Stimulated activated CD4-positive, alpha-beta T cell treated with anti-CD3 and anti-CD28 coated beads, Interleukin-4, amount 100 ng/mL, for 4 hours (primary cell): ENCODE measurements at places on chromosomes 7 and 10.
A peak's percentile ranks its signal among the peaks of the same experiment; 100 is the strongest.

GRCh38 chr10:106652279-106652678 lies 512.2 kb downstream of the SORCS1 start:
- no peak for DNase-seq

GRCh38 chr7:44325201-44325671 lies at the start of gene CAMK2B:
Gene CAMK2B, minus strand, starts transcription at chr7:44325594. Its CDS starts 173 bp downstream, at chr7:44325421.
- DNase-seq = no peak

DNA sequence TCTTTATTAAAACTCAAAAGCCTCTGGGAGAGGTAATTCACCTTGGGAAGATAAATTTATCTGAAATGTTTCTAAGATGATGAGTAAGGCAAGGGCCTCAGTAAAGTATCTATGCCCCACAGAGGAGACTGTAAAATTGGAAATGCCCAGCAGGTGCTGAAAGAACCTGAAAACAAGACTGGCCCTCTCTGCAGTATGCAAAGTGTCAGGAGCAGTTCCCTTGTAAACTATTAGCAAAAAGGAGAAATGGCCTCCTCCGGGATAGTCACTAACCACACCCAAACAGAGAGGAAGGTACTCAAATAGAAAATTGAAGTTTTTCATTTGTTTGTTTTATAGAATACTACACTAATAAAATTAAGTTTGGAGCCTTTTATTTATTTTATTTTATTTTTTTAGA lies 81.2 kb downstream of the FZD1 start:
- DNase-seq = no peak

GRCh38 chr10:130141460-130141859 lies 5.3 kb downstream of the GLRX3 start:
- DNase-seq = no peak

GRCh38 chr10:549391-549790 lies 140.1 kb downstream of the DIP2C start:
- DNase-seq = no peak

DNA sequence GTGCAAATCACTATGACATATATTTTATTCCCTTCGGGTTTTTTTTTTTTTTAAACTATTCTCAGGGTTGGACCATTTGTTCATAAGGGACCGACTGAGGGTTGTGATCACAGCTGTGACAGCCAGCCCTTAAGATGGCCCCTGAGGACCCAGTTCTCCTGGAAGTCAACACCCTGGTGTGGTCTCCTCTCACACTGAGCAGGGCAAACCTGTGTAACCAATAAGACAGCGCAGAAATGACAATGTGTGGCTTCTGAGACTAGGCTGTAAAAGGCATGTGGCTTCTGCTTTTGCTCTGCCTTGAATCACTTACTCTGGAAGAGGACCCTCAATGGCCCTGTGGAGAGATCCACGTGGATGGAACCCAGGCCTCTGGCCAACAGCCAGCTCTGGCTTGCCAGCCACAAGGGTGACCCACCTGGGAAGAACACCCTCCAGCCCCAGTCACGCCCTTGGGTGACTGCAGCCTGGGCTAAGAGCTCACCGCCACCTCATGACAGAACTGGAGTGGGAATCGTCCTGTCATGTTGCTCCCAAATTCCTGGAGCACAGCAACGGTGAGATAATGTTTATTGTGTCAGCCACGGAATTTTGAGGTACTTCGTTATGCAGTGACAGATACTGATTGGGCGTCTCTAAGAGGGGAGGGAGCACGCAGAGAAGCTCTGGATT lies 127.1 kb downstream of the CLEC2L start:
- DNase-seq = no peak

GRCh38 chr10:27072436-27073114 lies 27.7 kb downstream of the ANKRD26 start:
- DNase-seq = no peak

DNA sequence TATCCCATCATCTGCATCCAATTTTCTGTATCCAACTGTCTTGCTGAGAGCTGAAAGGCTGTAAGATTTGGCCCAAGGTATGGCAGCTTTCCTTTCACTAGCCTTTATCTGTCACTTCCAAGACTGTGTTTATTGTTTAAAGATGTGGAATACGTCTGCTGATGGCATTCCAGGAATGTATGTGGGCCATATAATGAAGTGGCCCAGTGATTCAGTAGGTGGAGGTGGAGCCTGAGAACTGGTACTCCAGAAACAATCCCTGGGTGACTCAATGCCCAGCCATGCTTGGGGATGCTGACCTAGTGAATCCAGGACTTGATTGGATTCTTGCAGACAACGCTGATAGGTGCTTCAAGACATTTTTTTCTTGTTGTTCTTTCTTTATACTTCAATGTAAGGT lies 13.5 kb downstream of the NEUROD6 start:
- DNase-seq = no peak

- no peak for DNase-seq
Measured at GRCh38 chr7:44697136-44698045, 51.3 kb upstream of the ZMIZ2 start.

DNA sequence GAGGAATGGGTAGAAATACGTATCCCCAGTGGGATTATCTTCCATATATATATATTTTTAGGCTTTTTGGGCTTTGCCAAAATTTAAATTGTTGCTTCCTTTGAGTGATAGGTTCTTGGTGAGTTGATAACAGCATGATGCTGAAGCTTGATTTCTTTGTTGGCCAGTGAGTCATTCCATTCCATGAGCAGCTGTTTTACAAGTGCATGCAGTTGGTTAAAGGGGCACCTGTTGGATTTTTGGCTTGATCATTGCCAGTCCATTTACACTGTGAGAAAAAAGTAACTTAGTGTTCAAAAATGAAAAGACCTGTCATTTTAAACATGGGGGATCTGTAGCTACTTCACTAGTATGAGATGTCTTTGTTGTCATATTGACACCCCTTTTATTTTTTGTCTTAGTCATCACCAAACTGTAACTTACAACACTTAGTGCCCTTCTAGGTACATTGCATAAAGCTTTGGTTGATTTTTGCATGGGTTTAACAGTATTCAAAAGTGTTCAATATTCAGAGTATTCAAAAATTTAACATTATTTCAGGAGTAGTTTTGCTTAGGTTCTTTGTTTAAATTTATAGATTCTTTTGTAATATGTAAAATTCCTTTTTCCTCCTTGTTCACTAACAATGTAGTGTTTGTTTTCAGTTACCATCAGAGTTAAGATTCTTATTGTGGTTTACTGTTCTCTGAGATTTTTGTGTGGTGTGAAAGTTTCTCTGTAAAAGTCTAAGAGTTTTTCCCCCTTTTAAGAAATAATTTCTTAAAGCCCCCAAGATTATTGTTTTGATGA lies 8.8 kb downstream of the AKAP9 start:
- DNase-seq = no peak

DNA sequence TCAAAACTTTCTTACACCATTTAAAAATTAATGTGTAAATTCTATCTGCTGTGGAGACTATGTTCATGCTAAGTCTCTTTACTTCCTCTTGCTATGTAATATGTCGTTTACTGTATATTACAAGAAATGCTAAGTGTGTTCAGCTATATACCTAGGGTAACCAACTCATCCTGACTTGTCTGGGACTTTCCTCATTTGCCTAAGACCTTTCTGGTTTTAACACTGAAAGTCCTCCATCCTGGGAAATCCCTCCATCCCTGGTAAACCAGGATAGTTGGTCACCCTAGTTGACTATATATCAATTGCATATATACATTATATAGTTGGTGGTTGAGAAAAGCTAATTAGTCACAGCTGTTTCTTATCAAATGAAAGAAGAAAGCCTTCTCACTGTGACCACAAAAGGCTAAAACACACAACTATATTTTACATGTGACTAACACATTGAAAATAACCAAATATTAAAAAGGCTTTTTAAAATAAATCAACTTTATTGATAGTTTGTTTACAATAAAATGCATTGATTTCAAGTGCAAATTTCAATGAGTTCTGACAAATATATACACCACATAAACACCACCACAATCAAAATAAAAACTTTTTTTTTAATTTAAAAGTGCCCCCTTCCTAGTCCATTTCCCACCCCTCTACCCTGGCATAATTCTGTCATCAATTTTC lies 167.7 kb upstream of the INHBA start:
- DNase-seq = no peak

GRCh38 chr10:115949282-115949844 lies 323.6 kb downstream of the GFRA1 start:
- DNase-seq = no peak

- DNase-seq = no peak
Measured at GRCh38 chr10:78071140-78071856, 37.6 kb downstream of the RPS24 start.

DNA sequence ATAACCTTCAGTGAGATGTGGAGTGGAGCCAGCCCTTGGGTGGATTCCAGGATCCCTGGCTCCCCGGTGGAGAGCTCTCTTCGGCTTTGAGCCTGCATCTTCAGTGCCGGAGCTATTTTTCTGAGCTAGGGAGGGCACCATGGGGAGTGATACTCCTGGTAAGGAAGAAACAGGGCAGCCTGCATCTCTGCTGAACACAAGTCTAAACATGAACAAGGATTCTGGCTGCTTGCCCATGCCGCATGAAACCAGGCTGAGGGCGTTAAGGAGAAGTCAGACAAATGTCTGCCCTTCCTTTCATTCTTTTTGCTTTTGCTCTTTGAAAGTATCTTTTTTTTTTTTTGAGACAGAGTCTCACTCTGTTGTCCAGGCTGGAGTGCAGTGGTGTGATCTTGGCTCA lies 60.4 kb downstream of the EVX1 start:
- DNase-seq = no peak

- no peak for DNase-seq
Measured at GRCh38 chr10:1419796-1420610, 317.3 kb downstream of the ADARB2 start.

- no peak for DNase-seq
Measured at GRCh38 chr7:6654113-6654841, 17.2 kb downstream of the ZNF316 start.

DNA sequence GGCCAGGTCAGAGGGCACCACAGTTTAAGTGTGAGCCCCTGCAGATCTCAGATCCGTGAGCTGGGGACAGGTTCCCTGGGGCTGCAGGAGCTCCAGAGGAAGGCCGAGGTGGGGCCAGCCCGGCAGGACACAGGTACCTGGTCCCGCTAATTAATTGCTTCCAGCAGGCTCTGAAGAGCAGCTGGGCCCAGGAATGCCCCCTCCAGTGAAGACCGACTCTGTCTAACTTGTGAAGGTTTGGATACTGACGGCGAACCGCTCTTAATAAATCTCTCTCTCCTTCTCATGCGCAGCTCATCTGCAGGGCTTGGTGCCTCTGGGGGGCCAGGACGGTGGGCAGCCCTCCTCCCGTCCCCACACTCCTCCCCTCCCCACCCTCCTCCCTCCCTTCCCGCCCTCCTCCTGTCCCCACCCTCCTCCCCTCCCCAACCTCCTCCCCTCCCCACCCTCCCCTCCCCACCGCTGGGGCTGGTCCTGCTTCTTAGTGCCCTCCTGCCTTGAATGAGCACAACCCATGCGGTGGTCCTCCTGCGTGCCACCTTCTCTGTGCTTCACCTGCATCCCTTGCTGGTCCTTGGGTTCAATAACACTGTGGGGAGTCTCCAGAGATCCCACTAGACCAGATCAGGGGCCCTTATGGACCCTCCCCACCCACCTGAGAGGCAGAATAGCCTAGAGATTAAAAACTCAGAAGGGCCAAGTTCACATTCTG lies 38.3 kb downstream of the PDGFA start:
- no peak for DNase-seq

DNA sequence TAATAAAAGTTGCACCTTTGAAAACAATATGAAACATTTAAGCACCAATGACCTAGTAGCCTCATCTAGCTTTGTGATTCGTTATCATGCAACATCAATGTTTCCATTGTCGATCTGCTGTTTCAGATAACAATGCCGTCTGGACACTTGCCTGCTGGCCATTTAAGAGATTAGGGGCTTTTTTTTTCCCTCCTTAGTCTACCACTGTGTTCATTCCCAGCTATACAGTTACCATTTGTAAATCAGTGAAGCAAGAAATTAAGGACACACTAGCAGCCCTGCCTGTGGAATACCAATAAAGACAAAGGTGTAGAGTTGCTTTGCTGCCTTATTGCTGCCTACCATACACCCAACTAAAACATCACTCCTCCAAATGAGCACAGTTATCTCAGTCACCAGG lies 37.6 kb upstream of the MYO3A start:
- DNase-seq = no peak

- no peak for DNase-seq
Measured at GRCh38 chr10:29946953-29947700, 112.3 kb downstream of the JCAD start.

DNA sequence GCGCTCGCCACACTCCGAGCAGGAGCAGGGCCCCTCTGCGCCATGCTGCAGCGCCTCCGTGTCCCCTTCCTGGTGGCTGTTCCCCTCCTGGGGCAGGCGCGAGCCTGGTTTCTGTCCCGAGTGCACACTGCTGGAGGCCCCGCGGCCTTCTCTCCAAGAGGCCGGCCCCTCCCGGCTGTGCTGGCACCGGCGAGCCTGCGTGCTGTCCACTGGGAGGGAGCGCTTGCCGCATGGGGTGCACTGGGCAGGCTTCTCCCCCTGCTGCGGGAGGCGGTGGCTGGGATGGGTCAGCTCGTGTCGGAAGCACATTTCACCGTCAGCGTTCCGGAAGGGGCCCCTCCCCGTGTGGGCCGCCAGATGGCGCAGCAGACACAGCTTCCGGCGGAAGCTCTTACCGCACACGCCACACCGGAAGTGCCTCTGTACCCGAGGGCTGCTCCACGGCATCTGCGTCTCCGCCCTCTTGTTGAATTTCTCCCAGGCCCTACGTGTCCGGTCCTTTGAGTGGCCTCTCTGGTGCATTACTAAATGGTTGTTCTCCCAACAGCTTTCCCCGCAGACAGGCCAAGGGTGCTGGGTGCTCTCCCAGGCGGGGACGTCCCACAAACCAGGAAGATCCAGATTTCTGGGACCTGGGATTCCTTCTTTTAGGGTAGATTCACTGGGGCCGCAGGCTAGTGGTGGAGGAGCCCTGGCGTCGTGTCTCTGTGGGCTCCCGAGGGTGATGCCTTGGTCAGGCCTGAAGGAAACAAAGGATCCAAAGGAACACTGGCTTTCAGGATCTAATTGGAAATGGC lies 18.7 kb downstream of the ZNF786 start:
- peak; percentile 38 for DNase-seq

GRCh38 chr10:124562425-124563060 lies 100.9 kb downstream of the LHPP start:
- no peak for DNase-seq

DNA sequence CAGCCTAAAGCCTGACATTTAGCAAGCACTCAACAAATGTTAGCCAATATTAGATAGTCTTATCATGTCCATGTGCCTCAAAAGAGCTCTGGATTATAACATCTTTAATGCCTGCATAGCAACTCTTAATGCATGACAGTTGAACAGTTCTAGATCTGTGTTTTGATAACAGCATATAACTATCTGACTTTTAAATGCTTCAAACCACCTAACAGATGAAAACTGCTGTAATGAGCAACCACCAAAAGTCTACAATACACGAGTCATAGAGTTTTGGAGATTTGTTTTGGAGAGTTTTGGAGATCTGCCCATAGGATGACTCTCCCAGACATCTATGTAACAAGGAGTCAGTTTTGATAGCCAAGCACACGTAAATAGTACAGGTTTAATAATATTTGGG lies 227.3 kb downstream of the TWIST1 start:
- DNase-seq = no peak

- no peak for DNase-seq
Measured at GRCh38 chr7:47497367-47498096, 84.4 kb downstream of the TNS3 start.

- no peak for DNase-seq
Measured at GRCh38 chr10:98361131-98362025, 53.6 kb downstream of the PYROXD2 start.

- no peak for DNase-seq
Measured at GRCh38 chr7:139739863-139740597, 37.8 kb downstream of the HIPK2 start.
